ENCODE measurements at places on chromosomes 7 and 10.

GRCh38 chr10:95353123-95353522, 62.3 kb upstream of the PDLIM1 start:
- no peak for DNase-seq

DNA sequence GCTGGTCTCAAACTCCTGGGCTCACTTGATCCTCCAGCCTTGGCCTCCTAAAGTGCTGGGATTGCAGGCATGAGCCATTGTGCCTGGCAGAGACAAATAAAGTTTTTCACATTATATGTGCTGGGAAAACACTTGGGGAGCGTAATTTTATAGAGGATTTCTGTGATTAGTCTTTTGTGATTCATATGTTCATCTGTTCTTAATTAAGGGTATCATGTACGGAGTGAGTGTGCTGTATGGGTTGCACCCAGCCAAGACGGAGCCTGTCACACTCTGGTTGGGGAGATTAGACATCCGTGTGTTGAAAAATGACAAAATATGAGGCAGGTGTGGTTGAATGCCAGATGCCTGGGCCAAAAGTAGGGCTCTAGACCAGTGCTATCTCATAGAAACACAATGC, 10.3 kb downstream of the ADRB1 start:
- DNase-seq: no peak

- no peak for DNase-seq
Measured at GRCh38 chr7:11707606-11708193, 124.3 kb downstream of the THSD7A start.

DNA sequence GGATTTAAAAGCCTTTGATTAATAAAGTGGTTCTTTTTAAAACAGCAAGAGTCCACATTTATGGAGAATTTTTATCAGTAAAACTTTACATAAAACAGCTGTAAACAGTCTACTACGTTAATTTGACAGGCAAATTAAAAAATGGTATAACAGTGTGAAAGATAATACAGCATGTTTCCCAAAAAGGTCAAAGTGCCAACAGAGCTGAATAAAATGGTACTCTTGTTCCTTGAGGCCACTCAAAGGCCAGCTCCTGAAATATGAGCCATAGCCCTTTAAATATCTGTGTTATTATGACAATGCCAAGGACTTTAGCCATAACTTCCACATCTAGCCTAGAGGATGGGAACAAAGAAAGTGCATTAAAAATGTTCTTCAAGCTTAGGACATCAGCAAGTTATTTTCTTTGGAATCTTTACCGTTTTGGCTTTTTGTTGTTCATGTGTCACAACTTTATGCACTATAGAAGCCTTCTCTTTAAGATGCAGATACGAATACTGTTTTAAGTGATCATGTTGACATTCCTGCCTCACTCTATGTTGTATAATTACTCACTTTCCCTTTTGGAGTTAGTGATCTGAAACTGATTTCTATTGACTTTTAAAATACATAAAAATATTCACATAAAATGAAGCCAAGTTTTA, 165.6 kb downstream of the RNLS start:
- no peak for DNase-seq

GRCh38 chr7:910441-910861, 34.1 kb downstream of the GET4 start:
- no peak for DNase-seq

All from AG04450 (cell line).